ENCODE measurements at places on chromosomes 2 and 18.
A peak's percentile ranks its signal among the peaks of the same experiment; 100 is the strongest.

- DNase-seq: no peak
Observed at GRCh38 chr2:99421469-99421868, 68.3 kb downstream of the REV1 start.

GRCh38 chr2:71332435-71332796 lies 834 bp downstream of the ZNF638 start:
- DNase-seq: peak; percentile 63

DNA sequence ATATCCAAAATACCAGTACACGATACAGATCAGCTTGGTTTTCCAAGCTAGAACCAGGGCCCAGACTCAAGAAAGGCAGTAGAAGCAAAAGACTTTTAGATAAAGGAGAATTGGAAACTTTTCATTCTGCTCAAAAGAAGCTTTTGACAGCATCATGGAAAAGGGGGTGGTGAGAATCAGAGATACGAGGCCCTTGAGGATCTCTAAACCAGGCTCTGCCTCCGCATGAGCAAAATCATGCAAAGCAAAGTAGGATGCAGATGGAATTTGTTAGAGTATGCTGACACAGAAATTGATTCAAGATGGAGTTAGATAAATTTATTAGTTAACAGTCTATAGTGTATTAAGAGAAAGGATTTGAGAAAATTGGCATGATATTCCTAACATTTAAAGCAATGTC lies 39.8 kb downstream of the FAM98A start:
- no peak for DNase-seq

GRCh38 chr18:27377251-27377650 lies 192.1 kb upstream of the CHST9 start:
- no peak for DNase-seq

DNA sequence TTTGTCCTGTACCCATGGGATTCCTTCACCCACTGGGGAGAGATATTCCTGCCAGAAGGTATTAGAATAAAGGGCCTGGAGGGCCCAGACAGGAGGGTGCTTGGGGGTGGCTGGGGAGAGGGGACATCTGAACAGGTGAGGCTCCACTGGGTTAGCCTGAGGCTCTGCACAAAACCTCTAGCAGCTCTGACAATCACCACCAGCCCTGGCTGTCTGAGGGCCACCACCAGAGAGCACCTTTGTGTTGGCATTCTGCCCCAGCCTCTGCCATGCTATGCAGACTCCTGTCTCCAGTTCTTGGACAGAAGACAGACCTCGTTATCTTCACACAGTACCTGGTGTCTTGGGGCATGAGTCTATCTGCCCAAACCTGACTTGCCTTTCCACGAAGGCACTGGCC lies 25.3 kb downstream of the SLC16A14 start:
- no peak for DNase-seq

- DNase-seq: no peak
Observed at GRCh38 chr2:45001869-45002385, 7.3 kb downstream of the SIX2 start.

DNA sequence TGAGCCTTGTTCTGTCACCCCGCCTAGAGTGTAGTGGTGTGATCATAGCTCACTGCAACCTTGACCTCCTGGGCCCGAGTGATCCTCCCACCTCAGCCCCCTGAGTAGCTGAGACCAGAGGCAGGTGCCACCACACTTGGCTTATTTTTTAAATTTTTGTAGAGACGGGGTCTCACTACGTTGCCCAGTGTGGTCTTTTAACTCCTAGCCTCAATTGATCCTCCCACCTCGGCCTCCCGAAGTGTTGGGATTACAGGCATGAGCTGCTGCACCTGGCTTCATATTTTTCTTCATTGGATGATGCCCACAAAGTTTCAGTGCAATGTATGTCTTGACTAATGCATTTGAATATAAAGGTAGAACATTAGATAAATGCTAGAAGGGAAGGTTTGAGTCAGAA lies 120.8 kb downstream of the FMNL2 start:
- DNase-seq: no peak

DNA sequence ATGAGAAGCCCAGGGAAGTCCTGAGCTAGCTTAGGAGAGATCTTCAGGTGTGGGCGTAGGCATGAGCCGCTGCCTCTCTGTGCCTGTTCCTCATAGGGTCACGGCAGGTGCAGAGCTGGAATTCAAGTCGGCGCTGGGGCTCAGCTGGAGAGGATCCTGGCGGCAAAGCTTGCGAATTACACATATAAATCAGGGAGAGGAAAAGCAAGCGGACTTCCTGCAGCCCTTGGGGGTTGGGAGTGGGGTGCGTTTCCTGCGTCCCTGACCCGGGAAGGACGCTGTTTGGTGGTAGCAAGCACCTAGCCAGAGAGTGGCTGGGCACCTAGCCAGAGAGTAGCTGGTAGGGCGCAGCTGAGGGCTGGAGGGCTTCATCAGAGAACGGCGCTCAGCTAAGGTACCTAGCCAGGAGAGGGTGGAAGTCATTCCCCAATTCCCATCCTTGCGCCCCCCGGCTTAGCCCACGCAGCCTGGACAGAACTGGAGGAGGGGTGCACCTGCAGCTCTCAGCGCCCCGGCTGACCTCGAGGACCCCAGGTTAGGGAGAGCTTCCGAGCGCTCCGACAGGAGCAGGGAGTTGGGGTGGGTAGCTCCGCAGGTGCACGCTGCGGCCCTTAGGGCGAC lies 459 bp upstream of the EFR3B start:
- DNase-seq: peak; percentile 68

GRCh38 chr2:80506563-80506962 lies 202.0 kb upstream of the LRRTM1 start:
- no peak for DNase-seq

DNA sequence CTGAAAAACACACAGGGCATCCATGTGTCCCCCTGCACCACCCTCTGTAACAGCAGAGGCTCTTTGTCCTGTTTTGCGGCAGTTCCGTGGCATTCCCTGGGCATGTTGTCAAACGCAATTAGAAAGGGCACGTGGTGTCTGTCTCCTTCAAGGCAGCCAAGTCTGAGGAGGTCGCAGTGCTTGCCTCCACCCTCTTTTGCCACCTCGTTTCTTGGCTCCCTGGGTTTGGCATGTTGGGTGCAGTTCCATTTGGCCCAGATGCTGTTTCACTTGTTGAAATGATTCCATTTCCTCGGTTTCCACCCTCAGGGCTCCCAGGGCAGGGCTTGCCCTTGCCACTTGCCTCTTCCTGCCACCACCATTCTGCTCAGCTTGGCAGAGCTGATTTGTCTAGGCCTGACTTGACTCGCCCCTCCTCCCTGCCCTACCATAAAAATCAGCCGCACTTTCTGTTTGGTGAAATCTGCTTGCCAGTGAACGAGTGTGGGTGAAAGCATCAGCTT lies 12.4 kb downstream of the CCL20 start:
- DNase-seq: no peak

DNA sequence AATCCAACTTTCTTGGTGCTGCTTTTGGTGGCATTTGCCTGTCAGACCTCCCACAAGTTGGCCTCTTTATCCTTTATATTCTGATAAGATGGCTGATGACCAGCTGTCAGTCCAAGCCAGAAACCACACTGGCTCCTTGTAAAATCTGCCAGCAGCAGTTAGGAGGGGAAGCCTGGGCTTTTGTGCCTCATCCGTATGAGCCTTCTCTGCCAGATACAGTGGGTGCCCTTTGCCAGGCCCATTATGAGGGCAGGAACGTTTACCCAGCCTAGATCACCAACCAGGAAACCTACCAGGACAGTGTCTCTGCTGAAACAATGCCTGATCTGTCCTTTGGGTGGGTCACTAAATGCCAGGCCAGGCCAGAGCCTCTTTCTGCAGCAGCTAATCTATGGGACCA lies 202.9 kb upstream of the SP5 start:
- no peak for DNase-seq

DNA sequence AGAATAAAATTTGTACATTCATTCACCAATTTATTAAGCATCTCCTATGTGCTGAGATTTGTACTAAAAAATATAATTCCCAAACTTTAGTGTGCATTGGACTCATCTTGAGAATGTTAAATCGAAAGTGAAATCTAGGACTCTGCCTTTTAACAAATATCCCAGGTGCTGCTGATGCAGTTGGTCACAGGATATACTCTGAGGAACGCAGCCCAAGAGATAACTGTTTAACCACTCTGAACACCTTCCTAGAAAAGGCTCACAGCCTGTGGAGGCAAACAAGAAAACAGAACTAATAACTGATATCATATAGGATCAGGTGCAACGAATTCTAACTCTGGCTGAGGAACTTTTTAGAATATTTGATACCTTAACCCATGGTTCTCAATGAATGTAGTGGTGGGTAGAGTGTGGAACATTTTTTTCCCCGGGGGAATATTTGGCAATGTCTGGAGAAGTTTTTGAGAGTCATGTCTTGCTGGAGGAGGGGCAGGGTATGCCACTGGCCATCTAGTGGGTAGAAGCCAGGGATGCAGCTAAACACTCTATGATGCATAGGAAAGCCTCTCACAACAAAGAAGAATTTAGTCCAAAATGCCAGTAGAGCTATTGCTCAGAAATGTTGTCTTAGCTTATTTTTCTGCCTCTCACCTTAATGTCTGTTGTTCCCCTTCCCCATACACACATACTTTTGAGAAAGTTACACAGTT lies 96.5 kb downstream of the EHBP1 start:
- DNase-seq: peak; percentile 64

- no peak for DNase-seq
Observed at GRCh38 chr2:19812166-19812565, 89.6 kb downstream of the TTC32 start.

- no peak for DNase-seq
Observed at GRCh38 chr2:29412197-29412925, 297.1 kb downstream of the CLIP4 start.

DNA sequence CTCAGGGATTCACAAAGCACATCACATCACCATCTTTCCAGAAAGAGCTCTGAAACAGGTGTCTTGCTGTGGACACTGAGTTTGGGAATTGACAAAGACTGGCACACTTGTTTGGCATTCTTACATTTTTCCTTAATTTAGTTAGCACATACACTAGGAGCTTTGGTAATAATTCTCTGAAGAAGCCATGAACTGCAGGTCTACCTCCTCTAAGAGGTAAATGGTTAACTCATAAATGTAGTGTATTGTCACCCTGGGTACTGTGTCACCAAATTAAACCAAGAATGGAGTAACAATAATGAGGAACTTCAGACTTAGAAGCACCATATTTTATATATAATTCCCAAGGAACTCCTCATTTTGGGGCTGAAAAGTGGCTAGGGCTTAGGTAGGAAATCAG lies 22.6 kb downstream of the EIF4E2 start:
- no peak for DNase-seq

- no peak for DNase-seq
Observed at GRCh38 chr18:78821396-78821795, 158.2 kb upstream of the SALL3 start.

DNA sequence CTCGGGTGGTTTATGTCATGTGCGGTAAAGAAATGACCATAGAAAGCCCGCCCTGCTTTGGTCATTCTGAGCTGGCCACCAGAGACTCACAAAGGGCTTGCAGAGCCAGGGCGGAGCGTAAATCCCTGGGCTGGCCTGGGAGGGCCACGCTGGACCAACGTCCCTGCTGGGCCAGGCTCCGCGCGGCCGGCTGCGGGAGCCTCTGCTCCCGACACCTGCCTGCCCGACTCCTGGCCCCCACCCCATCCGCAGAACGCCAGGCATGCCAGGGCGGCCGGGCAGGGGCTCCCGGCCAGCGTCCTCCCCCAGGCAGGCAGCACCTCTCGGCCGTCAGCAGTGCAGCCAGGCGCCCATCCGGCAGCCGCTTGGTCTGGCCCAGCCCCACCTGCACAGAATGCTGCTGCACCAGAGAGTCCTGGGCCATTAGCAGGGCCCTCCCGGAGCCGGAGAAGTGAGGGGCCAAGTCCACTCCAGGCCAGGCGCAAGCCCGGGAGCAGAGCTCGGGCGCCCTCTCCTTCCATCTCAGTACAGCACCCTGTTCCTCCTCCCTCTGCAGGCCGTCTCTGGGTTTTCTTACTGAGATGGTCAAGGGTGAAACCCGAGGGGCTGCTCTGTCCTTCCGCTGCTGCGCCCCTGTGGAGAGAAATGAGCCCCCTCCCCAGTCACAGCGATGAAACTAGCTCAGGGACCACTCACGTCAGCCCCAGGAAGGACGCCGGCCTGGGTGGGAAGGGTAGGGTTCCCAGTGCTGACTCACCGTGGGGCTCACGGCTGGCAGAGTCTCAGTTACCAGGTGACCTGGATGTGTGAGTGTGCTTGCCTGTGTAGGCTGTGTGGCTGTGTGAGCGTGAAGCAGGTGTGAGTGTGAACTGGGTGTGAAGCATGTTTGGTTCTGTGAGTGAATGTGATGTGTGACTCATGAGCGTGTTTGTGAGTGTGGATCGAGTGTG lies 83.3 kb downstream of the PTGR3 start:
- DNase-seq: no peak

DNA sequence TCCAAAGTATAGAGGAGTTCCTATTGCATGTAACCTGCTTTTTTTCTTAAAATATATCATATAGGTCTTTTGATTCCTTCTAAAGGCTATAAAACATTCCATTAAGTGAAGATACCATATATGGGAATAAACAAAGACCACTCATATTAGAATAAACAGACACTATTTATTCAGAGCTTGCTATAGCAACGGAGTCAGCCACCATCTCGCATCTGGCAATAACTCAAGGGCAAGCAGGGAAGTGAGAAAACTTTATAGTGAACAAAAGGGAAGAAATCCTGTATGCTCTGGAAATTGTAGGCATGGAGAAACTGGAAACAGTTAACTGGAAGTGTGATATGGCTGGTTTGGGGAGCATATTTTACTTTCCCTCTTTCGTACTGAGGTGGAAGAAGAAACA lies 301.9 kb downstream of the PTH2R start:
- DNase-seq: no peak

DNA sequence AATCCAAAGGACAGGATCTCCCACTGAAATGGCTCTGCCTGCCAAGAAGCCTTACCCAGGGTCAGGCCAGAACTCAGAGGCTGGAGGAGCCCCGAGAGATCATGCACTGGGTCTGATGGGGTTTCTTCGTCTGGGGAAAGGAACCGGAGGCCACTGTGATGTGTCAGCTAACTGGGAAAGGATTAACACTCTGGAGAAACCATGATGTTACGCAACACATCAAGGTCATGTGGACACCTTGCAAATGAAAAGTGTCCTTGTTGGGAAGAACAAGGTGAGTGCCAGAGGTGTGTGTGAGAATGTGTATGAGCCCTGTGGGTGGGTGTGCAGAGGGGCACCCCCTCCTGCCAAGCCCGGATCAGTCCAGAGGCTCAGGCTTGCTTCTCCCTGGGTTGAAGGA lies 86.9 kb downstream of the CRACDL start:
- no peak for DNase-seq

DNA sequence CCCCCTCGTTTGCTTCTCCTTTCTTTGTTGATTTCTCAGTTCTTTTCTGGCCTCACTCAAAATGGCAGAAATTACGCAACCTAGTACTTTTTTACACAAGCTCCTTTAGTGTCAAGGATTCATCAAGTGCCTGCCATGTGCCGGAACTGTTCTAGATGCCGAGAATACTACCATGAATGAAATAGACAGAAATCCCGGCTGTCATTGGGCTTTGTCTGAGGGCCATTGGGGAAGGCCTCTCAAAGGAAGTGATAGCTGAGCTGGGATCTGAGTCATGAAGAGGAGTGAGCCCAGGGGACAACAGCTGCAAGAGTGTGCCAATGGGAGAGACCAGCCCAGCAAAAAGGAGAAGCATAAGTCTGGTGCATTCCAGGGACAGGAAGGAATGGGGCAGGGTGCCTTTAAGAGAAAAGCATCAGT lies 34.3 kb upstream of the PPP1CB start:
- peak; percentile 98 for DNase-seq

GRCh38 chr2:238927746-238928519 lies 80.0 kb downstream of the TWIST2 start:
- DNase-seq: no peak

Measured in trophoblast cell (in vitro differentiated cells and primary cell).